ENCODE measurements at places on chromosomes 12 and 14. TPM values are rescaled to one million over a fixed set of nuclear protein-coding genes. Genes with fewer than 3 reads are reported as not detected.

NPFF gene
- polyA plus RNA-seq: not detected

TC2N gene
- 0.62 TPM for polyA plus RNA-seq

JAG2 gene
- 0.75 TPM for polyA plus RNA-seq

- no peaks in the 10 kb centered on the region for H3K4me1 ChIP-seq
- peaks cover 23% of the 10 kb centered on the region for H3K36me3 ChIP-seq
Measured at GRCh38 chr12:102043928-102044327, 17.9 kb downstream of the WASHC3 start.

DNA sequence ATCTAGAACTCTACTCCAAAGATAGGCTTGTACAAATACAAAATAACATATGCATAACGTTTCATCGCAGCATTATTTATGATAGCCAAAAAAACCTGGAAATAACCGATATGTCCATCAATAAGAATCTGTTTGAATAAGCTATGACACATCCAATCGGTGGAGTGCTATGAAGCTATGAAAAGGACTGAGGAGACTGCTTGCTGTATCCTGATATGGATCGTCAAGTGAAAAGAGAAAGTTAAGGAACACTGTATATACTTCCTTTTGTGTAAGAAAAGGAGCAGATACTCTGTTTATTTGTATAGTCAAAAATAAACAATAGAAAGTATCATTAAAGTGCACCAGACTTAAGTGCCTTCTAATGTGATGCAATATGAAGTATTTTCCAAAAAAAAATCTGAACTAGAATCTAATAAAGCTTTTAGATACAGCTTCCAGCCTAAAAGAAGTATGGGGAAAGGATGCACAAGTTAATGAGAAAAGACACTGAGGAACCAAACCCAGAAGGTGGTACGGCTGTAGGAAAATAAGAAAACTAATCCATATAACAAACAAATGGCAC is 645 bp upstream of the KLHDC1 start:
- no peaks in the 10 kb centered on the region for H3K36me3 ChIP-seq
- peak overlapping the region; percentile 69 for H3K4me3 ChIP-seq
- no peaks in the 10 kb centered on the region for H3K27me3 ChIP-seq
- H3K27ac ChIP-seq: peak overlapping the region; percentile 93
- no peaks in the 10 kb centered on the region for H3K4me1 ChIP-seq

GRCh38 chr14:94572637-94573303 is 8.5 kb upstream of the SERPINA5 start:
- no peaks in the 10 kb centered on the region for H3K27me3 ChIP-seq
- no peak overlapping the region for H3K4me3 ChIP-seq
- peaks cover 3% of the 10 kb centered on the region for H3K36me3 ChIP-seq
- H3K27ac ChIP-seq: peak overlapping the region; percentile 76
- H3K4me1 ChIP-seq: peaks cover 33% of the 10 kb centered on the region

- H3K27ac ChIP-seq: no peak overlapping the region
- no peaks in the 10 kb centered on the region for H3K27me3 ChIP-seq
- peaks cover 1% of the 10 kb centered on the region for H3K4me1 ChIP-seq
- H3K36me3 ChIP-seq: no peaks in the 10 kb centered on the region
Measured at GRCh38 chr12:93846936-93847516, 169.9 kb downstream of the CRADD start.

DNA sequence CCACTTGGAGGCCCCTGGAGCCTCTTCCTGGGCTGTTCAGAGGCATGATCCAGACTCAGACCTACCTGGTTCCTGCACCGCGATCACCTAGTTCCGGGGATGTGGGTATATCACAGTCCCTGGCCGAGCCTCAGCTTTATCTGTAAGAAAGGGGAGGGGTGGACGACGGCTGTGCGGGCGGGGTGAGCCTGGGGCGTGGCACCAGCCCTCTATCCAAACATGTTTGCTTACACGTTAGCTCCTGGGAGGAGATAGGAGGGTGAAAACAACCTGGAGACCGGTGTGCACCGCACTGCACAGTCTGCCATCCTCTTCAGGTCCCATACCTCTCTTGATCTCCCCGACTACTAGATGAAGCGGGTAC is 1.2 kb downstream of the ANKRD9 start:
- DNase-seq: peak; percentile 84
- H3K27me3 ChIP-seq: no peaks in the 10 kb centered on the region
- H3K36me3 ChIP-seq: peaks cover 3% of the 10 kb centered on the region
- H3K4me3 ChIP-seq: no peak overlapping the region
- no peaks in the 10 kb centered on the region for H3K4me1 ChIP-seq

- H3K4me3 ChIP-seq: no peak overlapping the region
- no peak for DNase-seq
- H3K27ac ChIP-seq: no peak overlapping the region
- H3K4me1 ChIP-seq: no peaks in the 10 kb centered on the region
- no peaks in the 10 kb centered on the region for H3K36me3 ChIP-seq
Measured at GRCh38 chr14:56170028-56170427, 51.8 kb downstream of the PELI2 start.

GRCh38 chr12:118391424-118391823 is 15.1 kb downstream of the SUDS3 start:
- no peak overlapping the region for H3K27ac ChIP-seq
- peaks cover 73% of the 10 kb centered on the region for H3K36me3 ChIP-seq
- H3K4me1 ChIP-seq: no peaks in the 10 kb centered on the region
- no peak overlapping the region for H3K4me3 ChIP-seq
- no peak for DNase-seq

DNA sequence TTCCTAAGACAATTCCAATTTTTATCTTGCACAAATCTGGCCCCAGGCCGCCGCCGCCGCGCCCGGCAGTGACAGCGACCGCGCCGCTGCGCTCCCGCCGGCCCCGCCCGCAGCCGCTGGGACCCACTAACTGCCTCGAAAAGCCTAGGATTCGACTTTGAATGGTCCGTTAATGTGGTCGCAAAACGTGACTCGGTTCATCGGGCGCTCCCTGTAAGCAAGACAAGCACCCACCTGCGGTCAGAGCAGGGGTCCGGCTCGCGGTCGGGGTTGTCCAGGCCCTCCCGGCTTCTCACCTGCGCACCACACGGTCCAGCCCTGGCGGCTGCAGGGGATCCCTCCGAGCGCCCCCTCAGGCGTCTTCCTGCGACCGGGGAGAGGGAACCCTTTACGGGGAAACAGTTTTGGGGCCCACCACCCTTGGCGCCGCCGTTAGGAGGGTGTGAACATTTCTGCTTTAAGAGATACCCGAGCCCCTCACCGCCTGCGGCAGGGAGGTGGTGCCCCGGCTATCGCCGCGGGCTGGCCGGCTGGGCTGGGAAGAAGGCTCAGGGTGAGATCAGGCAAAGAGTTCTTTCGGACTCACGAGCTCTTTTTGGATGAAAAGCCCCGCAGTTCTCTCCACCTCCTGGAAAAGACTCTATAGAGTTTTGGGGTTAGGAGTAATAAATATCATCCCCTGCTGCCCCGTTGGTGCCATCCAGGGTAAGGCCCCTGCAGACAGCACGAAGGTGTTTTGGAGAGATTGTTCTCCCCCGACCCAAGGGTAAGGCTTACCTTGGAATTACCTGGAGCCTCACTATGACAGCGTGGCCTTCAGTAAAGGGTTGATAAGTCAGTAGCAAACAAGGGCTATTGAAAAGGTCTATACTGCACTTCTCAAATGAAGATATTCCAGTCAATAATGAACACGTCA is 13.6 kb upstream of the FOXJ2 start:
- peak; percentile 72 for DNase-seq
- no peaks in the 10 kb centered on the region for H3K36me3 ChIP-seq
- no peak overlapping the region for H3K4me3 ChIP-seq
- no peak overlapping the region for H3K27ac ChIP-seq
- H3K27me3 ChIP-seq: peaks cover 5% of the 10 kb centered on the region
- peaks cover 6% of the 10 kb centered on the region for H3K4me1 ChIP-seq

- no peaks in the 10 kb centered on the region for H3K36me3 ChIP-seq
- DNase-seq: no peak
- no peak overlapping the region for H3K27ac ChIP-seq
- no peaks in the 10 kb centered on the region for H3K27me3 ChIP-seq
- no peak overlapping the region for H3K4me3 ChIP-seq
Measured at GRCh38 chr14:100660882-100661635, 65.6 kb upstream of the DLK1 start.

GRCh38 chr12:85831327-85831990 is 4.8 kb downstream of the RASSF9 start:
- H3K27ac ChIP-seq: no peak overlapping the region
- no peaks in the 10 kb centered on the region for H3K36me3 ChIP-seq
- peaks cover 5% of the 10 kb centered on the region for H3K27me3 ChIP-seq
- H3K4me3 ChIP-seq: no peak overlapping the region

- no peak overlapping the region for H3K27ac ChIP-seq
- no peaks in the 10 kb centered on the region for H3K4me1 ChIP-seq
- no peaks in the 10 kb centered on the region for H3K27me3 ChIP-seq
- no peak overlapping the region for H3K4me3 ChIP-seq
Measured at GRCh38 chr12:107331912-107332311, 238.6 kb upstream of the CRY1 start.

GRCh38 chr12:58349161-58349560 is 407.8 kb downstream of the ATP23 start:
- no peak overlapping the region for H3K4me3 ChIP-seq
- peaks cover 10% of the 10 kb centered on the region for H3K27me3 ChIP-seq
- no peaks in the 10 kb centered on the region for H3K4me1 ChIP-seq

DNA sequence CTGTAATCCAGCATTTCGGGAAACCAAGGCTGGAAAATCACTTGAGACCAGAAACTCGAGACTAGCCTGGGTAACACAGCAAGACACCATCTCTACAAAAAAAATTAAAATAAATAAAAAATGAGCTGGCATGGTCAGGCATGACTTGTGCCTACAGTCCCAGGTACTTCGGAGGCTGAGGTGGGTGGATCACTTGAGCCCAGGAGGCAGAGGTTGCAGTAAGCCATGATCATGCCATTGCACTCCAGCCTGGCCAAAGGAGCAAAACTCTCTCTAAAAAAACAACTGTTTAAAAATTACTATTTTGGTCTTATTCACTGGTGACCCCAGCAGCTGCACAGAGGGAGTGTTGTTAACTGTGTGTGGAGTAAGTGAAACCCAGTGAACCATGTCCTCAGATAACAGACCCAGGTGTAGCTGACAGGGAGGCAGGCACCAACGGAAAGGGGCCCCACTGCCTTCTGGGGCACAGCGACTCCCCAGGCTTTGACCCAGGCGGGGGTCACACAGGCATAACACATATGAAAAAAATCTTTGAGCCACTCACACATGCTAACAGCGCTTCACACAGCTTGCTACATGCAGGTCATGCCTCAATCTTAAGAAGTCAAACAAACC is 12.1 kb downstream of the DDX54 start:
- no peak overlapping the region for H3K4me3 ChIP-seq
- no peaks in the 10 kb centered on the region for H3K27me3 ChIP-seq
- DNase-seq: no peak
- H3K4me1 ChIP-seq: no peaks in the 10 kb centered on the region

DNA sequence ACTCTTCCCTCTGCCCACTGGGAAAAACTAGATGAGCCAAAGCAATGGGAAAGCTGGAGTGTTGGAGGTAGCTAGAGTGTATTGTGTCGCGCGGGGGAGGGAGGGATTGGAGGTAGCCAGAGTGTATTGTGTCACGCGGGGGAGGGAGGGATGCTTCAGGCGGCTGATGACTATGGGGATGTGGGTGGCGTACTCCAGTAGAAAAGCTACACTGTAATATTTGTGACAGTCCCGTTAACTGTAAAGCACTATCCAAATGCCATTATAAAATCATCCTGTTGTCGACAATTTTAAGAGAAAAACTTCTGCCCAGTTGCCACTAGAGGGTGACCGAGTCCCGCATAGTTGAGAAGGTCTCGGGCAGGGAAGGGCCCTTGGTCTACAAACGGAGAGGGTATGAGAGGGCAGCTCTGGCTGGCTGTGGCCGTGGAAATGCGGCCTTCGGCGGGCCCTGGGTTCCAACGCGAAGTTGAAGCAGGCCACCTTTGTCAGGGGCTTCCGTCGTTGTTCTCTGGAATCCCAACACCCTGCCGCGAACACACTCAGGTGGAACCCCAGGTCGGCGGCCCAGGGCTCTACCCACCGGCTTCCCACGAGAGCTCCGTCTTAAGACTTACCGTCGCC is 15.1 kb upstream of the PLEK2 start:
- no peak overlapping the region for H3K27ac ChIP-seq
- DNase-seq: peak; percentile 72
- H3K36me3 ChIP-seq: no peaks in the 10 kb centered on the region

DNA sequence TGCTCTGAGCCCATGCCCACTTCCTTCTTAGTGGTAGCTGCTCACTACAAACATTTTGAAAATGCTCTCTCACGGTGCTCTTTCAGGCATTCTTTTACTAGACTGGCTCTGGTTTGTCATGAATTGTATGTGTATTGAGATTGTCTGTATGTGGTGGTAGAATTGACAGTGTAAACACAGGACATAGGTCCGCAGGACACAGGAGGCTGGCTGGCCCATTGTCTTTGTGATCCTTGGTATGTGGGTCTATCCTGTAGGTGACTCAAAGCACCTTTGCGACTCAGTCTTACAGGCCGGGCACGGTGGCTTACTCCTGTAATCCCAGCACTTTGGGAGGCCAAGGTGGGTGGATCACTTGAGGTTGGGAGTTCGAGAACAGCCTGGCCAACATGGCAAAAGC is 250.9 kb downstream of the C12orf75 start:
- no peaks in the 10 kb centered on the region for H3K36me3 ChIP-seq
- H3K27me3 ChIP-seq: peaks cover 7% of the 10 kb centered on the region
- no peak for DNase-seq
- no peak overlapping the region for H3K27ac ChIP-seq

GRCh38 chr12:45034861-45035265 is 16.0 kb downstream of the DBX2 start:
- H3K4me3 ChIP-seq: no peak overlapping the region
- no peak overlapping the region for H3K27ac ChIP-seq
- no peaks in the 10 kb centered on the region for H3K36me3 ChIP-seq
- no peaks in the 10 kb centered on the region for H3K27me3 ChIP-seq
- DNase-seq: no peak
- H3K4me1 ChIP-seq: no peaks in the 10 kb centered on the region

GRCh38 chr14:68397371-68397811 is 395.5 kb downstream of the ZFP36L1 start:
- H3K36me3 ChIP-seq: no peaks in the 10 kb centered on the region
- no peak for DNase-seq

GRCh38 chr12:122842505-122843405 is 7.5 kb downstream of the HIP1R start:
- no peak overlapping the region for H3K4me3 ChIP-seq
- no peaks in the 10 kb centered on the region for H3K27me3 ChIP-seq
- peaks cover 15% of the 10 kb centered on the region for H3K4me1 ChIP-seq
- no peak for DNase-seq
- peak overlapping the region; percentile 64 for H3K27ac ChIP-seq
- H3K36me3 ChIP-seq: no peaks in the 10 kb centered on the region

DNA sequence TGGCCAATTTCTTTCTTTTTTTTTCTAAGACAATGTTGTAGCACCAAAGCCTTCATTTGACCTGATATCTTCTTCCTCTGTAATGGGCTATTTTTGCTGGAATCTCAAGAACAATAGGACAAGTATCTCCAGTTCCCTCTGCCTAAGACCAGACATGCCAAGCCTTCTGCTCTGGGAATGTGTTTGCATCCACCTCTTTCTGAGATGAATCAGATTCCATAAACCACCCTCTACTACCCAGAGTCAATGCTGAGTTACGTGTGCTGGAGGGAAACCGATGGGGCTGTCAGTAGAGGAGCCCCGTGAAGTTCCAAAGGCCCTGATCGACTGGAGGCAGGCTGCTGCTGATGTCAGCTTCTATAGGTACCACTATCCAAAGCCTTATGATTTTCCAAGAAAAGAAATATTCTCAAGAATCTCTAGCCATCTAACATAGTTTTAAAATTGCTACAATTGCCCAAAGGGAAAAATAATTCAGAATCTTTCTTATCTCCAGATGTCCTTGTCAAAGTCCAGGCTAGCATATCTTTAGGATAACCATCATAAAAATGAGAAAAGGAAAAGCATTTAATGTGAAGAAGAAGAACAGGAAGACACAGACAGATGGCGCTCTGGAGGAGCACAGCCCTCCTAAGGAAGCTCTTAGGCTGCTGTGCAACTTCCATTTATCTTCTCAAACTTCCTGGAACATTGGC is 101.9 kb downstream of the SLC8A3 start:
- H3K4me3 ChIP-seq: no peak overlapping the region
- H3K4me1 ChIP-seq: no peaks in the 10 kb centered on the region
- no peaks in the 10 kb centered on the region for H3K27me3 ChIP-seq
- H3K27ac ChIP-seq: no peak overlapping the region

Data from liver (tissue), 10 donors.